ENCODE measurements at places on chromosomes 6 and 20. TPM values are rescaled to one million over a fixed set of nuclear protein-coding genes. Genes with fewer than 3 reads are reported as not detected.

DNA sequence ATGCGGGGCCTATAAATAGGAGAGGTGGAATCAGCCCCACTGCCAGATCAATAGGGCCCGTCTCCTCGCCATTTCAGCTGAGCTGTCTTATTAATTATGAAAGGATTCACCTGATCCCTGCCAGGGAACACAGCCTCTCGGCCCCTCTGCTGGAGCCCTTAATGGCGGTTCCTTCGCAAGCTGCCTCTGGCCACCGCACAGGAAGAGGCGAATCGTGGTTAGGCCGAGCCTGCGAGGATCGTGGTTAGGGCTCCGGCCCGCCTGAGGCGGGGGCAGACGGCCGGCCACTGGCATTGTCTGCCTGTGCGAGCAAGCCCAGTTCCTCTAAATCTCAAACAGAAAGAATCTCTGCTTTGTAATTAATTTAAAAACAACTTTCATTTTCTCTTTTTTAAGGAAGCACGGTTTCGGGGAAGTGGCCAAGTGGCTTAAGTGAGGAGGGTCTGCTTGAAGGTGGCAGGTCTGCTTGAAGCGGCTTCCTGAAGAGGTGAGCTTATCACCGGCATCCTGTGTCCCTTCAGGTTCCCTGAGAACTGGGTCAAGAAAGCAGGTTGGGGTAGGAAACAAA is 9.2 kb downstream of the NRN1 start:
- H3K27me3 ChIP-seq = peaks cover 100% of the 10 kb centered on the region
- peak; percentile 56 for DNase-seq
- H3K4me3 ChIP-seq = peak overlapping the region; percentile 82
- no peak overlapping the region for H3K27ac ChIP-seq

The PROCR gene
- total RNA-seq = 22.2 TPM

DNA sequence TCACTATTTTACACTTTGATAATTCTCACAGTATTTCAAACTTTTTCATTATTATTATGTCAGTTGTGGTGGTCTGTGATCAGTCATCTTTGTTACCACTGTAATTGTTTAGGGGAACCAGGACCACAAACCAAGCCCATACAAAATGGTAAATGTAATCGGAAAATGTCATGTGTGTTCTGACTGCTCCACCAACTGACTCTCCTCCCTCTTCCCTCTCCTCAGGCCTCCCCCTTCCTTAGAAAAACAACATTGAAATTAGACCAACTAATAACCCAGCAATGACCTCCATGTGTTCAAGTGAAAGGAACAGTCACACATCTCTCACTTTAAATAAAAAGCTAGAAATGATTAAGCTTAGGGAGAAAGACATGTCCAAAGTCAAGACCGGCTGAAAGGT is 63.8 kb downstream of the GMDS start:
- peaks cover 8% of the 10 kb centered on the region for H3K4me1 ChIP-seq
- DNase-seq = no peak
- no peak overlapping the region for H3K4me3 ChIP-seq
- H3K36me3 ChIP-seq = peaks cover 18% of the 10 kb centered on the region

The KCNG1 gene
- 34.6 TPM for total RNA-seq

DNA sequence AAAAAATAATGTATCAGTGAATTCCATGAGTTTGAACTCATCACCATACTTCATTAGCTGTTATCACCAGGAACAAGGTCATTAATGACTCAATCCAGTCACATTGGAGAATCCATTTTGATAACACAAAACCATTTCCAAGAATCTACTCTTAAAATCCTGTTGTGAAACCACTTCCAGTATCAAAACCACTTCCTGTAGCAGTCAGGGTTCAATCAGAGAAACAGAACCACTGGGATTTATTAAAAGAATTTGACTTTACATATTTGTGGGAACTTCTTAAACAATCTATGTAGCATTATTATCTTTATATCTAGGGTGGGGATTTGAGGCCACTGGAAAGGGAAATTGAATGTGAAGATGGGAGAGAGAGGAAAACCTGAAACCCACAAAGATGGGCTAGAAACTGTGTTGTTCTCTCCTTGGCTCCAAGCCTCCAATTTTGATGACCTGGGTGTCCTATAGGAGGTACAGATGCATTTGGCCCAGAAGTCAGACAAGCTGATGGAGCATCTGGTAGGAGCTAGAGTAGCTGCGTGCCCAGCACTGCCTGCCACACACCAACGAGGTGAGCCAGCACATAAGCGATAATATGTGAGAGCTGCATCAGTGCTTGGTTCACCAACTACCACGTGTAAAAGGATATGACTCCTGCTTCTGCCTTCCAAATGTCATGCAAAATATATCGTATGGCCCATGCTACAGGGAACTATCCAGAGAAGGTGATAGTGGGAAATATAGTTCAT is 117.0 kb downstream of the TMEM200A start:
- H3K27me3 ChIP-seq = no peaks in the 10 kb centered on the region
- no peak overlapping the region for H3K27ac ChIP-seq
- peaks cover 5% of the 10 kb centered on the region for H3K36me3 ChIP-seq
- no peak overlapping the region for H3K4me3 ChIP-seq
- no peak for DNase-seq

DNA sequence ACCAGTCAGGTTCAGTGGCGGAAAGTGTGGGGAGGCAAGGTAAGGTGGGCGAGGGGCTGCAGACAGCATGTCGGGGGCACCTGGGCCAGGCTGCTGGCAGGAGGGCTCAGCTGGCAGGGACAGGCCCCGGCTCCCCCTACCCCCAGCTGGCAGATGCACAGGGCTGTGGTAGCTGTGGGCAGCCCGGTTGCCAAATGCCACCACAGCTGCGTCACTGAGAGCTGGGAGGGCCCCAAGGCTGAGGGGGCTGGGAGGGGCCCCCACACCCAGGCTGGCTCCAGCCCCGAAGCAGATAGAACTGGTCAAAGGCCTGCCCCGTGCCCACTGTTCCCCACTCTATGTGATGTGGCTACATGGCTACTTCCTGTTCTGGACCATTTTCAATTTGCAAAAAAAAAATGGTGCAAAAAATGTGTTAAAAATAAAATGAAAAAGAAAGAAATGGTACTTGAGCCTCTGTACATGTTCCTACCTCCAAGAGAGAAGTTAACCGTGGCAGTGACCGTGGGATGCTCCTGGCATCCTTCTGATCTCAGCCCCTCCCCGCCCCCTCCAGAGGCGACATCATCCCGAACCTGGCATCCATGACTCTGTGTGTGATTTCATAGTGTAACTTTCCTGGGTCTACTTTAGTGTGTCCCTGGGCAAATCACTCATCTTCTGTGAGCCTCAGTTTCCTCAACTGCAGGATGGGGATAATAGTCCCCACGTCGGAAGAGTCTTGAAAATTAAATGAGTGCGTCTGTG is 64.4 kb downstream of the UBE2V1 start:
- no peak overlapping the region for H3K27ac ChIP-seq
- no peak overlapping the region for H3K4me3 ChIP-seq
- no peak for DNase-seq
- H3K4me1 ChIP-seq = peaks cover 7% of the 10 kb centered on the region
- no peaks in the 10 kb centered on the region for H3K27me3 ChIP-seq
- H3K36me3 ChIP-seq = no peaks in the 10 kb centered on the region

The C6orf163 gene
- total RNA-seq = 2.0 TPM

GRCh38 chr6:4563156-4563555 is 213.0 kb upstream of the CDYL start:
- H3K36me3 ChIP-seq = no peaks in the 10 kb centered on the region
- peaks cover 6% of the 10 kb centered on the region for H3K27me3 ChIP-seq
- H3K4me1 ChIP-seq = peaks cover 7% of the 10 kb centered on the region
- DNase-seq = no peak
- H3K4me3 ChIP-seq = no peak overlapping the region

The BMP6 gene
- 1.2 TPM for total RNA-seq

The APOM gene
- 4.3 TPM for total RNA-seq

DNA sequence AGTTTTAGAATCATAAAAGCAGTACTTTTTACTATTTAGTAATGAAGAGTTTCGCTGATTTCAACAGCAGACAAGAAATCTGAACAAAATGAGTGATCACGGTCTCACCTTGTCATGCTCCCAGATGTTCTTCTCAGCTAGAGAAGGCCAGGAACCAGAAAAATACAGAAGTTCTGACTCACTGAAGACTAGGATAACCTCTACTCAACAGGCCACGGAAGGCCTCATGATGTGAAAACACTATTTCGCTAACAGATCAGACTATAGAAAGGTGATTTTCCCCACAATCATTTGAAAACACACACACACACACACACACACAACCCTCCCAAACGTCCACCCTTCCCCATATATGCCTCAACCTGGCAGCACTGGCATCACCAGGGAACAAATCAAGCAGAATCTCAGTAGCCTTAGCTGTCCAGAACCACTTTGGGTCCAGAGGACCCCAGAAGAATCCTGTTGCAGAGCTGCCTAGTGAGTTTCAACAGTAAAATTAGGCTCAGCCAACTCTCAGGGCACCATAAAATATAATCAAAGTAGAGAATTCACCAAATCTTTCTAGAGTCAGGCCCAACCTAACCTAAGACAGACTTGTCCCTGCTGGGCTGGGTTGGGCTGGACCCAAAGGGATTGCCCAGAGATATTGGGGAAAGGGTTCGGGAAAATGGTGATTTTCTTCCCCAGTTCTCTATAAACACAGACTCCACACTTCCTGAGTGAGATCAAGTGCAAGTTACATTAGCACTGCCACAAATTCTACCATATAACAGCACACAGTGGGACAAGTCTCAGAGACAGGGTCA is 7.9 kb downstream of the EXOC2 start:
- H3K27ac ChIP-seq = peak overlapping the region; percentile 58
- peaks cover 50% of the 10 kb centered on the region for H3K4me1 ChIP-seq
- H3K4me3 ChIP-seq = no peak overlapping the region
- H3K27me3 ChIP-seq = no peaks in the 10 kb centered on the region
- H3K36me3 ChIP-seq = no peaks in the 10 kb centered on the region

GRCh38 chr6:38086346-38086745 is 266.8 kb downstream of the ZFAND3 start:
- H3K36me3 ChIP-seq = no peaks in the 10 kb centered on the region
- H3K4me1 ChIP-seq = peaks cover 8% of the 10 kb centered on the region
- no peaks in the 10 kb centered on the region for H3K27me3 ChIP-seq
- H3K27ac ChIP-seq = no peak overlapping the region

DNA sequence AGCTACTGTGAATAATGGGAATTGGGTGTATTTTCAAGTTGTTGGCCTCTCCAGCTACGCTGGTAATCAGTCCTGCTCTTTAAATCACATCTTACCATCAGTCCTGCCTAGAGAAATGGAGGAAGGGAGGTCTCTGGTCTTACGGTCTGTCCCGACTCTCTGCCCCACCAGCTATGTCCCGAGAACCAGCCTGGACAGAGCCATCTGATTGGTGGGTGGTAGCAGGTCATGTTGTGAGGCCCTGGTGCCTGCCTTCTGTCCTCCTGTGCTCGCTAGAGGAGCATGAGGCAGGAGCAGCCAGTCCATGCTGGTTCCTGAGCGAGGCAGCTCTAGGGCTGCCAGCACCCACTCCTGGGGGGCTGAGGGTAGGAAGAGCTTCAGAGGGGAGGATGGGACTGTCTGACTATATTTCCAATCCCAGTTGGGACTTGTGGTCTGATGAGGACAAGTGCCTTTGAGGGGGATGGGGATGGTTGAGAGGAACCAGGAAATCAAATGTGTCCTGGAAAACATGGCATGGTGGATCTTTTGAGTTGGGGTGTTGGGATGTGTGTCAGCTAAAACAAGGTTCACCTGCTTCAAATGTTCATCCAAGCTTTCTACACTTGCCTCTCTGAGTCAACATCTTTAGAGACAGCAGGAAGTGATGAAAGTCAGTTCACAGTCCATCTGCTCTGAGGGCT is 33.0 kb downstream of the SYNJ2 start:
- H3K27ac ChIP-seq = no peak overlapping the region
- DNase-seq = no peak
- peaks cover 25% of the 10 kb centered on the region for H3K4me1 ChIP-seq
- no peak overlapping the region for H3K4me3 ChIP-seq

- no peaks in the 10 kb centered on the region for H3K4me1 ChIP-seq
- no peaks in the 10 kb centered on the region for H3K27me3 ChIP-seq
- DNase-seq = no peak
- H3K4me3 ChIP-seq = no peak overlapping the region
Observed at GRCh38 chr6:88072462-88072861, 24.8 kb downstream of the SPACA1 start.

The SGK1 gene
- 23.2 TPM for total RNA-seq

The PSORS1C2 gene
- 0.78 TPM for total RNA-seq

The SAPCD1 gene
- total RNA-seq = 13.7 TPM

The ASIP gene
- total RNA-seq = not detected

The COX4I2 gene
- not detected for total RNA-seq

DNA sequence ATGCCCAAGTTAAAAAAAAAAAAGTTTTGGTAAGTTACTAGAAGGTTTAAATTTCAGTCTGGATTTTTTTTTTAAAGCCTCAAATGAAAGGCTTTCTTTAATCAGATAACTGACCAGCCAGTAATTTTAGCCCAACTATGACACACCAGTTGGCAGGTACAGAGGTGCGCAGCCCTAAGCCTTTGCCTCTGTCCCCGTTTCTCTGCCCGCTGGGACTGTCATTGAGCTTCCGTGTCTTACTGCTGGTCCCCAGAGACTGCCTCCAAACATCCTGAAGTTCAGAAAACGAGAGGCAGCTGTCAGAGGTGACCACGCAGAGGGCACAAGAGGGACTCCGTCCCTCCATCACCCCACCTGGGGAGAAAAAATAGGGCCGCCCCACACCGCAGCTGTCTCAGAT is 118.2 kb downstream of the RPS12 start:
- DNase-seq = no peak
- peaks cover 26% of the 10 kb centered on the region for H3K4me1 ChIP-seq
- H3K27me3 ChIP-seq = no peaks in the 10 kb centered on the region
- H3K36me3 ChIP-seq = no peaks in the 10 kb centered on the region
- H3K4me3 ChIP-seq = no peak overlapping the region

The HLA-DRB5 gene
- not detected for total RNA-seq
